ENCODE measurements at places on chromosomes 3 and 15.

DNA sequence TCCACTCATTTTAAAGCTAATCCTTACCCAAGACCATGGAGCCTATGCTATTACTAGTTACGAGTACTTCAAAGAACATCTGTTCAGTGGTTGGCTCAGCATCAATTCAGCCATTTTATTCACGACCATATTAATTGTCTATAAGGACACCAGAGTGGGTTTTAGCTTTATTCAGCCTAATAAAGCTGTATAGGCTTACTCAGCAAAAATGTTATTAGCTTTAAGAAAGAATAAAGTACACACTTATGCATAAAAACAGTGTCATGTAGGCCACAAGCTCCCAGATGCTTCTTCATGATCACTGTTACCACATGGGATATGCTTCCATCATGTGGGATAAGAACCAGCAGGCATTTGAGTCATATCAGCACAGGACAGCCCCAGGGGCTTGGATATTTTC is 87.4 kb upstream of the GPR149 start:
- no peak for DNase-seq

DNA sequence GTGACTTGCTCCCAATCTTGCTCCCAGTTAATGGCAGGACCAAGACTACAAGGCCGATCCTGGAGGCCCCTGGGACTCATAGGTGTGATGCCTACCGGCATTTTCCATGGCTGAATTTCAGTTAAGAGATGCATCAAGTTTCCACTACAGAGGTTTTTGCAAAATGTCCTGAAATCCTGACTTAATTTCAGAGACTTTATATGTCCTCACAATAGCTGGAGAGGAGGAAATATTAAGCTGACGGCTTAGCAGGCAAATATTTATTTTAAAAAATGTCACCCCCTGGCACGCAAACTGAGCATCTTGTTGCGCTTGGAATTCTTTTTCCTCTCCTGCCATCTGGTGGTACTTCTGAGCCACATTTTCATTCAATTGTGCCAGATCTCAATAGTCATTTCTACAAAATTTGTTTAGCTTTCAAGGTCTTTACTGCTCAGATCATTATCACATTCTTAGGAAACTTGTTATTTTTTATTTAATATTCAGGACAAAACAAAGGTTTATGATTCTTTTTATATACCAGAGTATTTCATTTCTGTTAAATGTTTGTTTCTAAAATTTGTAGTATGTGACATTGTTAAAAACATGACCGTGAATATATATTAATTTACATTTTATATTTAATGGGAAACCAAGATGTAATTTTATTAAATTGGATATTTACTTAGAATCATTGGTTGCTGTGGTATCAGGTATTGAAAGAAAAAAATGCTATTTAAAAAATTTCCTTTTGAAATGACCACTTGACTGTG is 189.2 kb upstream of the THRB start:
- DNase-seq: no peak

GRCh38 chr15:82979726-82980125 is 6.3 kb upstream of the RAMAC start:
- no peak for DNase-seq

DNA sequence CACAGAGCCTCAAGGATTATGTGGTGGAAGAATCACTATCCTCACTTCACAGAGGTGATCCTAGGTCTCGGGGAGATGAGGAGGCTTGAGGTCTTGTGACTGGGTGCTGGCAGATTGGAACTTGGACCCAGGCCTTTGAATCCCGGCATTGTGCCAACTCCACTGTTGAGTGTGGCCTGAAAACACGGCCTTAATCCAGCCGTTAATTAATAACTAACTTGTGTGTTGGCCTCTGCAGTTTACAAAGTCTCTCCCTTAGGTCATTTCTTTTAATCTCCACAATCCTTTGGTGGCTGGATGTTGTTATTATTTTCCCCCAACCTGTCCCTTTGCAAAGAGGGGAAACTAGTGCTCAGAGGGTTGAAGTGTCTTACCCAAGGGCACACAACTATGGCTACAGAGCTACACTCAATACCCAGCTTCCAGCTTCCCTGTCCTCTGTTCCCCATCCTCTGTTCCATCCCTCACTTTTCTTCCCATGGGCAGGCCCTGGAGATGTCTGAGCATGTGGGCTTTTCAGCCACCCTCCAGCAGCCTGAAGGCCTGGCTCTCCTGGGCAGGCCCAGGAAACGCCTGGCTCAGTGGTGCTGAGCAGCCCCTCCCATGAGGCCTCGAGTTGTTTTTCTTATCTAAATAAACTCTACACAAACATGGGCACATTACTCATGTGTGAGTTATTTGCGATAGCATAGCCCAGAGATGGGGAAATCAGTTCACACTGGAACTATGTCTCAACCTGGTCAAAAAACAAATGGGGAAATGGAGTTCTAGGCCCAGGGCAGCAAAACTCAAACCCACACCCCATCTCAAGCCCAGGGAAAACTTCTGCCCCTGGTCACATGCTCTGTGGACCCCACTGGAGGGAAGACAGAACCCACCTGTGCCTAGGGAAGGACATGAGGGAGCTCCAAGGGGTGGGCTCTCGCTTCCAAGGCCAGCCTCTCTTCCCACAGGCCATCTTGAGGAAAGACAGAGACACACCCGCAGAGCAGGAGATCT is 16.8 kb upstream of the SMAD3 start:
- no peak for DNase-seq

- peak; percentile 15 for DNase-seq
Observed at GRCh38 chr3:171187706-171188290, 161.3 kb upstream of the SLC2A2 start.

- DNase-seq: no peak
Observed at GRCh38 chr15:28104326-28104725, 5.2 kb upstream of the OCA2 start.

GRCh38 chr15:90300988-90301706 is 35.7 kb downstream of the NGRN start:
- peak; percentile 73 for DNase-seq

Data from neural crest cell (in vitro differentiated cells).